ENCODE measurements at places on chromosomes 3 and 15.

- peak; percentile 84 for DNase-seq
These were observed 30.2 kb upstream of the USP3 start for GRCh38 chr15:63473999-63474809.

- no peak for DNase-seq
These were observed 70.8 kb downstream of the RAB11A start for GRCh38 chr15:65939901-65940617.

- no peak for DNase-seq
These were observed 15.5 kb downstream of the RGMA start for GRCh38 chr15:93073465-93073952.

GRCh38 chr15:31374489-31374888 lies 47.9 kb downstream of the KLF13 start:
- DNase-seq = no peak

DNA sequence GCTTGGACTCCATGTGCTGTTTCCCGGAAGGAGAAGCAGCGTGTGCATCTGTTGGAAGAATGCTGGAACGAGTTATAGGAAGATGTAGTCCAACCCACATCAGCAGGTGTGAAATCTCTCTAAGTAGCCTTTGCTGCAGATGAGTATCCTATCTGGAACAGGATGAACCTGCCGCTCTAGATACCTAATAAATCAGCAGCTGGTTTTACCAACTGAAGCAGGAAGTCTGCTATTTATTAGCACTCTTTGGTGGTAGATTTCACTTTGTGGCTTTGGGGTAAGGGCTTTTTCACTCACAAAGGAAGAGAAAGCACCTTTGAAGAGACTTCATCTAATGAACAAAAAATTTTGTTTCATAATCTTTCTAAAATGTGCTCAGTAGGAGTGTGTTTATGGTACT lies 66.4 kb downstream of the DCUN1D1 start:
- no peak for DNase-seq

DNA sequence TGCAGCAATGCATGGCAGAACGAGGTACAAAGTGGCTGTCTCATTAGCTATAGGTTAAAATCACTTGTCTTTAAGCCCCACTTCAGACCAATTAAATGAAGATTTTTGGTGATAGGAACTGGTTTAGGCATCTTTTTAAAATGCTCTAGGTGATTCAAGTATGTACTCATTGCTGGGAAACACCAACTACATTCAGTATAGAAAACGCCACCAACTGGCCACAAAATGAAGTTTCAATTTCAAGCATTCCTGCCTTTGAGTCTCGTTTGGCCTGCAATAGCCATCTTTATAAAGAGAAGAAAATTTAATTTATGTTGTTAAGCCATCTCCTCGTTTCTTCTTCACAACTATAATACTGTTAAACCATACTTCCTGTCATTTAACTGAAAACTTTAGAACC lies 587.9 kb downstream of the GBE1 start:
- DNase-seq = no peak

GRCh38 chr3:82824491-82824890 lies 1063.0 kb upstream of the GBE1 start:
- DNase-seq = no peak

- DNase-seq = no peak
These were observed 18.7 kb downstream of the SLC25A20 start for GRCh38 chr3:48879994-48880377.

Measured in activated effector memory CD4-positive, alpha-beta T cell treated with anti-CD3 and anti-CD28 coated beads, Interleukin-2, amount 50 U/mL, for 16 hours (primary cell).